Fibroblast of skin of left biceps (primary cell): ENCODE measurements at places on chromosomes 5 and 9.
A peak's percentile ranks its signal among the peaks of the same experiment; 100 is the strongest.

GRCh38 chr5:174935854-174936474 is 211.6 kb downstream of the MSX2 start:
- peak; percentile 20 for DNase-seq

DNA sequence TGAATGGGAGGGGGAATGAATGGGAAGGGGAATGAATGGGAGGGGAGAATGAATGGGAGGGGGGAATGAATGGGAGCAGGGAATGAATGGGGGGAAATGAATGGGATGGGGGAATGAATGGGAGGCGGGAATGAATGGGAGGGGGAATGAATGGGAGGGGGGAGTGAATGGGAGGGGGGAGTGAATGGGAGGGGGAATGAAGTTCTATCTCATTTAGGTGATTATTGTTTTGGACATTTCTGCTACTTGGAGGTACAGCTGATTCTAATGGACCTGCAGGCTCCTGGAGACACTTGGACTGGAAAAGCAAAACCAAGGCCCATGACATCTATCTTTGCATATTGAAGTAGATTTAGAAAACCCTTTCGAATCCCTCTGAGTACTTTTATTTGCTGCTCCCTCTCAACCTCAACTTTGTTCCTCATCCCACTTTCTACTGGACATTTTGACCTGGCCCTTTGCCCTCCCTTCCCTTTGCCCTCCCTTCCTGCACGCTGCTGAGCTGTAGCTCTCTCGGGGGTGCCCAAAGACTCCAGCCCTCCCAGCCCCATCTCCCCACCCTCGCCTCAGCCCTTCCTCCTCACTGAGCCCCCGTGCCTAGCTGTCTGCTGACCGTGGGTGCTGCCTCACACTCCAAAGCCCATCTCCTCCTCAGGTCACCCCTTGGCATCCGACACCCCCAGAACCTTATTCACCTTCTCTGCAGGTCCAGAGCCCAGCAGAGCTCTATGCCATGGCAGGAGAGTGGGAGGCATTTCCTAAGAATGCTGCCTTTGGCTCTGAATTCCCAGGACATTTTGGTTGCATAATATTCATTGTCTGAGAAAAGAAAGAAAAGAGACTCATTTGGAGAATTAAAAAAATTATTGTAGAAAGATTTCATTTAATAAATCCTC is 19.9 kb upstream of the LPCAT1 start:
- no peak for DNase-seq

DNA sequence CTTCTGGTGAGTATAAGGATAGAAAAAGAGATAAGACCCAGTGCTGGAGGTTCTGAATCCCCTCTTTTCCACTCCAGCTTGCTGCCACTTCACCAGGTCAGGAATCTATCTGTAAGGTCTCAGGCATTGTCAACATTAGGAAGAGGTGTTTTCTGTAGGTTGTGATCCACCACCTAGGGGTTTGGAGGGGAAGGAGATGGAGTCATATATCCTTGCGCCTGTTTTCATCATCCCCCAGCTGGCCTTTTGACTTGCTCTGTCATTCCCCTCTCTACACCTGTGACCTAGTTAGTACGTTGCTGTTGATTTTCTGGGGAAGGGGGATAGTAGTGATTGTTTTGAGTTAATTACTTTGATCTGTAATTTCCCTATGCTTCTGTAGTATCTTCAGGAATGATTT is 20.5 kb downstream of the SPINK5 start:
- no peak for DNase-seq

- no peak for DNase-seq
Measured at GRCh38 chr5:151772846-151773561, 1.2 kb downstream of the G3BP1 start.

GRCh38 chr5:142151436-142152383 is 43.1 kb downstream of the NDFIP1 start:
- DNase-seq: peak; percentile 50

DNA sequence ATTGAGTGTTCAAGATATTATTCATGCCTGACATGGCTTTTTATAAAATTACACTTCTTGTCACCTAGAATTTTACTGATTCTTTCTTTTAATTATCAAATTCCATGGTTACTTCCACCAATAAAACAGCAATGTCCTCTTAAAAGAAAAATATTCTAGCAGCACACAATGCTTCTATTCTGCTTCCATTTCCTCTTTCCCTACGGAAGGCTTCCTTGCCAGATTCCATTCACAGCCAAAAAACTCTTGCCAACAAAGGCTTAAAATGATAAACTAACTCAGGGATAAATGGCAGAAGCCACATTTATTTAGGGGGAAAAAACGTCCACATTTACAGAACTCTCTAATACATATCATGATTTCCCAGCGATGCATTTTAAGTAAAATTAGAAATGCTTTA is 111.6 kb downstream of the CTNND2 start:
- no peak for DNase-seq

- peak; percentile 70 for DNase-seq
Measured at GRCh38 chr5:113153512-113154097, 177.0 kb downstream of the DCP2 start.

DNA sequence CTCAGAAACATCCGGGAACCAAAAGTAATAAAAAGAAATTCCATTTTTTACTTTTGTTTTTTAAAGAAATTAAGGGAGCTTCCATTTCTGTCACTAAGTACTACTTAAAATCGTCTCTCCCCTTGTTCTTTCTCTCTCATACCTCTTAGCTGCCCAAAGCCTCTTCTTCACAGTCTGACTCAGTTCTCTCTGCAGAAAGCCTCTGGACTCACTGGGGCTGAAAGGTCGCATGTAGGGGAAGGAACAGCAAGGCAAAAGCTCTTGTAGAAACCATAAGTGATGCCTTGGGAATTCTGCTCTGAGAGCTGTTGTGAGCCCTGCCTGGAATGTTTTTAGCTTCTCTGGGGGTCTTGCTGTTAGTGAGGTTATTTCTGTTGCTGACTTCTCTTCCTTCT is 100.8 kb upstream of the RANBP3L start:
- no peak for DNase-seq

- DNase-seq: no peak
Measured at GRCh38 chr5:136052692-136053335, 24.0 kb downstream of the TGFBI start.

GRCh38 chr9:18847576-18848275 is 185.3 kb downstream of the SAXO1 start:
- DNase-seq: no peak

- no peak for DNase-seq
Measured at GRCh38 chr5:11143456-11144267, 382.6 kb upstream of the DAP start.

- no peak for DNase-seq
Measured at GRCh38 chr5:139911425-139912120, 116.0 kb downstream of the PSD2 start.

DNA sequence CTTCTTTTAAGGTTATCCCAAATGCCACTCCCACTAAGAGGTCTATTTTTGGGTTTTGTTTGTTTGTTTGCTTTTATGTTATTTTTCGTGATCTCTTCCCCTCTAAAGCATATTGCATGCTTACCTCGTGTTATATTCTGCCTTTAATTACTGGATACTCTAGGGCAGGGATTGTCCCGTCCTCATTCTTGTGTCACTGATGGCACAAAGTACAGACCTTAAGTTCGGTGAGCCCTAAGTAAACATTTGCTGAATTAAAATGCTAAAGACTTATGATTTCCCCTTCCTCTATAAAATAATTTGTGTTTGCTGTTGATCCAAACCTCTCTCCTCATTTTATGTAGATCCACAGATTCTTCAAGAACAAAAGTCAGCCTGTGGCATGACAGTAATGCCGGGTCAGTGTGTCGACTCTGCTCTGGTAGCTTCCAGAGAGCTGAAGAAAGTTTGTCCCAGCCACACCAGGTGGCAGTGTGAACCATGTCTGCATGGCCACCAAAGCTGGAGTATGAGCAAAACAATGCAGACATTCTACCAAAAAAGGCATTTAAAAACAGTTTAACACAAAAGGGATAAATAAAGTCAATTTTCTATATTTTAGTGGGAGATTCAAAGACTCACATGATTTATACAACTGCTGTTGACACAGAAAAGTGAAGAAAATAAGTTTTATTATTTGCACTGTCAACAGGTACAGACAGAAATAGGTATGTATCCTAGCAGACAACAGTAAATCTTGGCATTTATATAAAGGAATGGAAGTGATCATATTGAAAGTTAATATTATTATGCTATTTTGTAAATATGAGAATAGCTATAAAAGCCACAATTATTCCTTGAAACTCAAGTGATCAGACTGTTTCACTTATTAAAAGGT is 17.9 kb upstream of the POC5 start:
- DNase-seq: no peak

DNA sequence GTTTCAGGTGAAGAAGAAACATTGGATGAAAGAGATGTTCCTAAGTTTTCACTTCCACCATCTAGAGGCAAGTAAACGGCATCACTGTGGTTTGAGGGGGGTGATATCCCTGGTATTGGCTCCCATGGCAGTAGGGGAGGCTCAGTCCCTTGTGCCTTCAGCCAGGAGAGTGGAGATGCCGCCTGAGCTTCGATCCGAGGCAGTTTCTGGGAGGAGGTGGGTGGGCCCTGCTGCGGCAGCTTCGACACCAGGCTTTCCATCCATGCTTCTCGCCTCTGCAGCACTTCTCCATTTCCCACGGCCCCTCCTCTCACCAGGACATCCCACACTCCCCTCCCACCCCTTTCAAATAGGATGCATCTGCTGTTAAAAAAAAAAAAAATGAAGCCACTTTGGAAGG is 258.3 kb downstream of the GADD45G start:
- no peak for DNase-seq

- no peak for DNase-seq
Measured at GRCh38 chr9:134066913-134067851, 644 bp downstream of the BRD3 start.

DNA sequence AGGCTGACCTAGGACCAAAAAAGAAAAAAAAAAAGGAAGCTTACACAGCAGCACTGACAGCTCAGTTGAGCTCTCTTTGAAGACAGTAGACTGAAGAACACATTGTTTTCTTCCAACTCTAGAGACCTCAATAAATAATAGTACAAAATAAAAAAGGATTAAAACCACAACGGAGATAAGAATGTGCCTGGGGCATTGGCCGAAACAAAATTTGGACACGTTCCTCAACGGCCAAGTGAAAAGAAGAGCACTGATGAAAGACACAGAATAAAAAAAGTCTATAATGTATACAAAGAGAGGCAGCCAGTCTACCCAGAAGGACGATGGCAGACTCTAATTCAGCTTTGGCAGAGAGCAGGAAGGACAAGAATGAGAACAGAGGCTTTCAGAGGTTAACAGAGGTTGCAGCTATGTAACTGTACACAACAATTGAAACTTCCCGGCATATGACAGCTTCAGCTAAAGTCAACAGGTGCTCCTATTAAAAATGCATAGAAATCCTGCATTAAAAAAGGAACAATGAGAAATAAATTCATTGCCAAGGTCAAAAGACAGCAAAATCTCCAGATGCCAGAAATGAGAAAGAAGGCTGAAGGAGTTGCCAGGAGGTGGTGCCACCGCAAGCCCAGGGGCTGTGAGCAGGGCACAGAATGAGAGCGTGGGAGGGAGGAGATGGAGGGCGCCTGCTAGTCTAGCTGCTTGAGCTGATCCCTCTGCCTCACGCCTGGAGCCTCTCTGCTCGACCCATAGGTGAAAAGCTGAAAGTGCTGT is 113.9 kb downstream of the DCP2 start:
- DNase-seq: no peak

DNA sequence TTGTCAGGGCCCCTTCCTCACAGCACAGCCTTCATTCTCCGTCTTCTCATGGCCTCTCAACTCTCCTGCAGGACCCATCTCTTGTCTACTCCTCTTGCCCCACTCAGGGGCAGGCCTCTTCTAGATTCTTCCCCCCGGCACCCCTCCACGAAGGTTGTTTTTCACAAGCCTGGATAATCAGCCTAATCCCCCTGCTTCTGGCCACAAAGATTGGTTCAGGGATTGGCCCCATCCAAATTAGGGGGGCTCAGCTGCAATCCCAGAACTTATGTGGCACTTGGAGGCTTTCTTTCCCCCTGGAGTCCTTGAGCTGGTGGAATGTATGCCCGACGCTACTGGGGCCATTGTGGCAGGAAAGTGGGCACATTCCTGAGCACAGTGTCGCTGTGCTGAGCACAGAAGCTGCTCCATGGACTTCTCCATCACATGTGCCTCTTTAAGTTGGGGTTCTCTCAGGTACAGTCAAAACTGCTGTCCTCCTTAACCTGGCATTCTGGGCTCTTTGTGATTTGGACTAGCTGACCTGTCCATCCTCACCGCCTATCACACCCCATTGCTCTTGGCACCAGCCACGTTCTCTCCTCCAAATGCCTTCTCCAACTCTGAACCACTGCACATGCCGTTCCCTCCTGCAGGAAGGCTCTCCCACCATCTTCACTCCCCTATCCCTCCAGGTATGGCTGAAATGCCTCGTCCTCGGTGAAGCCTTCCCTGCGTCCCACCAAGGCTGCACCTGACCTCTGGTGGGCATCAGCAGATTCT is 66.8 kb upstream of the RNF130 start:
- no peak for DNase-seq

- no peak for DNase-seq
Measured at GRCh38 chr5:99621772-99622681, 693.2 kb upstream of the CHD1 start.
